NAMALWA (cell line): ENCODE measurements at places on chromosomes 5 and 9.

GRCh38 chr9:95570150-95570549 lies 53.4 kb upstream of the PTCH1 start:
- DNase-seq = no peak

DNA sequence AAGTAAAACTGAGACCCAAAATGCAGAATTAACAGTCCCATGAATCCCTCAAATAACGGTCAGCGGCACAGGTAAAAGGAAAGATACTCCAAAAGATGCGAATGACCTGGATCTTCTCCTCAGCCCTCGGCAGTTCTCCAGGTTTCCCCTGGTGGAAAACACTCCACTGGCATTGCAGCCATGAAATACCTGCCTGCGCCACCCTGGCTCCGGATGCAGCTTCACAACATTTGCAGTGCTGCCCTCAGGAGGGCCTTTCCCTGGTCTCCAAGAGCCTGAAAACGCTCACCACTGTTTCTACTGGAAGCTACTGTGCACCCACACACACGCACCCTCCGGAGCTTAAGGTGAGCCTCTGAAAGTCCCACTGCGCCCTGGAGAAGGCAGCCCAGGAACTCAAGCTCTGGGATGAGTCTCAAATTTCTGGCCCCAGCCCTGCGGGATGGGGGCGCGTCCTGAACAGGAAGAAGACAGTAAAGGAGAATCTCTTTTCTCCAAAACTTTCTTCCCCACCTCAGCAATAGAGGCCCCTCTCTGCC lies 612 bp downstream of the UGT3A2 start:
- no peak for DNase-seq

- DNase-seq = no peak
Observed at GRCh38 chr5:61766141-61766540, 434.1 kb downstream of the ZSWIM6 start.

GRCh38 chr9:101311758-101312420 lies 72.9 kb downstream of the BAAT start:
- DNase-seq = peak; percentile 88

DNA sequence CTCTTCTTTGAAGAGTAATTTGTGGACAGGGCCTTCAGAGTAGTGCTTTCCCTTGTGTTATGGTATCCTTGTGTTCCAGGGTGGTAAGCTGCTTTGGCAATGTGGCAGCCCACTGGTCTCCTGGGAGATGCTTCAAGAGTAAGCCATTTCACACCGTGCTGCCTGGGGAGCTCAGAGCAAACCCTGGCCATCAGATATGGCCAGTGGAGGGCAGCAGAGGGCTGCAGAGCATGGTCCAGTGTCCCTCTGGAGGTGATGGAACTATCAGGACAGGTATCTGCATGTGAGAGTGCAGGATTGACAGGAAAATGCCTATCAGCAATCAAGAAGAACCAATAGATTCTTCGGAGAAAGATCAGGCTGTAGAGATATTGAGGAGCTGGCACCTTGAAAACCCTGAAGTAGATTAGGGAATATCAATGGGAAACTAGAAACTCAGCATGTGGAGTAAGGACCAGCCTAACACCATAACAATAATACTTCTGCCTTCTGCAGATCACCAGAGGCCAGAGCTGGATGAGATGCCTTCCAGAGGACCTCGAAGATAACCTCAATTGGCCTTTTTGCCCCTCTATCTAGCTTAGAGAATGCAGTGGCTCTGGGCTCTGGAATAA lies 90.8 kb downstream of the PLPPR1 start:
- peak; percentile 51 for DNase-seq
